ENCODE measurements at places on chromosomes 3 and 15. TPM values are rescaled to one million over a fixed set of nuclear protein-coding genes. Genes with fewer than 3 reads are reported as not detected.

- no peak for DNase-seq
Observed at GRCh38 chr3:3665961-3666640, 133.1 kb upstream of the LRRN1 start.

GRCh38 chr3:120028271-120029047 lies 65.8 kb downstream of the GSK3B start:
- no peak for DNase-seq

DNA sequence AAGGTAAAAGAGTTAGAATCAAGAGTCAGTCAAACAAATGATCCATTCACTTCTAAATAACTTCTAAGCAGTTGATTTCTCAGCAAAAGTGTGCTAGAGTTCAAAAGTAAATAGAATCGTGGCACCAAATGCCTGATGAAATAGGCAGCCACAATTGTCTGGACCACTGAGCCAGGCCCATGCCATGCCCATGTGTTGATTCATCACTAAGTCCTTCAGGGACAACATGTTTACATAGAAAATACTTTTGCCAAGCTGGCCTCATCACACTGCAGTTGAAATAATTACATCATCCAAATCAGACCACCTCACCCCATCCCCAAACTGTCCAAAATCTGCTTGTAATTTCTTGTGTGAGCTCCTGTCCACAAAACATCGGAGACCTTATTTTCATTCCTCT lies 216.3 kb downstream of the IGSF11 start:
- DNase-seq: peak; percentile 37

DNA sequence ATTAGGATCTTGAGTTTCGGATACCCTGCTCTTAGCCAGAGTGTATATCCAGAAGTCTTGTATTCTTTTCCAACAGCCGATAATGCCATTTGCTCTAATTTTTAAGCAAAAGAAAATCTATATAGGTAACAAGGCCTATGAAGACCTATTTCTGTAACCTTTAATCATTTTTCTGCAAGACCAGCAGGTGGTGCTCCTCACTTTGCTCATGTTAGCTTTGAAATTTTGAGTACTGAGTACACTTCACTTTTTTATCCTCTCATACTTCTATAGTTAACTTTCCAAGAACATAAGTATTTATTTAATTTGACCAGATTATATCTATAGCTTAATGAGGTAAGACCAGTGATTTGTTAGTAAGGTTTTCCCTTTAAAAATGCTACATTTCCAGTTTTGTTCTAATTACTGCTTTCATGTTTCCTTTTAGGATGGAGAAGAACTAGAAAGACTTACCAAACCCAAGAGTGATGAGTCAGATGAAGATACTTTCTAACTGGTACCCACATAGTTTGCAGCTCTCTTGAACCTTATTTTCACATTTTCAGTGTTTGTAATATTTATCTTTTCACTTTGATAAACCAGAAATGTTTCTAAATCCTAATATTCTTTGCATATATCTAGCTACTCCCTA lies 20.5 kb downstream of the SLC35A5 start:
- peak; percentile 49 for DNase-seq

DNA sequence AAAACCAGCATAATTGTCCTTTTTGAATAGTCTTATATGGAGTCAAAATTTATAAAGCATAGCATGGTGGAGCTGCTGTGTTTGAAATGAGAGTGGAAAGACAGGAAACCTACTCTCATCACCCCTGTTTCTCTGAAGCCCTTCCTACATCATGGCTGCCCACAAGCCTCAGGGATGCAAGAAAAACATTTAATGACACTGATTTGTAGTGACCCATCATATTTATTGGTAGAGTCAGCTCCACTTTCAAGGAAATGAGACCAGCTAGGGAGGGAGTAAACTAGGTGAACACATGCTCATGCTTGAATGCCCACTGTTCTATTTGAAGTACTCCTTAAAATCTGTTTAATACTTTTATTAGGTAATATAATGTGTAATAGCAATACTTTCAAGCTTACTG lies 494.3 kb upstream of the KCNMB2 start:
- no peak for DNase-seq

DNA sequence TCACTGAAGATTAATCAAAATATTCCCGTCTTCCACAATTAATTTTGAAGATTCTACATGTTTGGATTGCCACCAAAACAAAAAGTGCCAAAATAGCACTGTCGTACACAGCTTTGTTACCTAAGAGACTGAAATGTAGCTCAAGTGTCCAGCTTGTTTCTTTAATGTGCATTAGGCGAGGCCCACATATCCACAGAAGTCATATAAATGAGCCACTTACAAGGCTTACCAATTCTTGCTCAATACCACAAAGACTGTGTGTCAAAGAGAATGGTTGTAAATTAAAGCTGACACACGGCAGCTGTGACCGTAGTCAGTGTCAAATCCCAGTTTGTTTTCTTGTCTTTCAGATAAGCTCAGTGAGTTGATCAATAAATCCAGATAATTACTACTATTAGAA lies 639.4 kb upstream of the TBL1XR1 start:
- no peak for DNase-seq

DNA sequence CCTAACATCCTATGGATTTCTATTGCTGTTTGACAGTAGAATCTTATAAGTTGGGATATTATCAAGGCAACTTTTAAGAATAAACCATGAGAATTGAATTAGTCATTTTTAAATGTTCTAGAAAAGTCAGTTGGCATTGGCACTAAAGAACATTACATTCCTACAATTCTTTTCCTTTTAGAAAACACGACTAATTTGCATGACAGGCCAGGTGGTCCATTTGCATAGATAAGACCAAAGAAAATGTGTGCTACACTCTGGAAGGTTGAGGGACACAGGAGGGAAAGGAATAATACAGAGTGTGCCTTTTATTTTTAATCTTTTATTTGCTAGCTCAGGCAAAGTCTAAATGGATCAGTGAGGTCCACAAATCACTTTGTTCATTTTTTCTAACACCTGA lies 962.3 kb downstream of the EPHA3 start:
- DNase-seq: no peak

LMCD1 gene
- total RNA-seq: 17.0 TPM

- no peak for DNase-seq
Observed at GRCh38 chr15:73712107-73712506, 27.9 kb downstream of the CD276 start.

CYP19A1 gene
- total RNA-seq: 5.5 TPM

DNA sequence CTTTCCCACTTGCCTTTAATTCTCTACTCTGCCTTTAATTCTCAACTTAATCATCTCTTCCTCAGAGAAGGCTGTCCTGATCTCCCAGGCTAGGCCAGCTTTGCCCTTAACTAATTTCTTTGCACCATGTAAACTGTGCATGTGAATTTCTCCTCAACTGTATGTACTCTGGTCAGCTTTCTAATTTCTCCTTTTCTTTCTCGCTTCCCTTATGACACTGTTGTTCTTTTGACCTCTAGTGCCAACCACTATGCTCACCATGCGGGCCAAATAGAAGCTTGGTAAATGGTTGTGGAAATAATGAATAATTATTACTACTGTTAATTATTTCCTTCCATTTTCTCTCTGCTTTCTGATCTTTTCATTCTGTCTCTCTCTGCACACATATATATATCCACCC lies 269.0 kb upstream of the CRBN start:
- no peak for DNase-seq

- DNase-seq: peak; percentile 88
Observed at GRCh38 chr3:178699810-178700209, 163.6 kb downstream of the KCNMB2 start.

DNA sequence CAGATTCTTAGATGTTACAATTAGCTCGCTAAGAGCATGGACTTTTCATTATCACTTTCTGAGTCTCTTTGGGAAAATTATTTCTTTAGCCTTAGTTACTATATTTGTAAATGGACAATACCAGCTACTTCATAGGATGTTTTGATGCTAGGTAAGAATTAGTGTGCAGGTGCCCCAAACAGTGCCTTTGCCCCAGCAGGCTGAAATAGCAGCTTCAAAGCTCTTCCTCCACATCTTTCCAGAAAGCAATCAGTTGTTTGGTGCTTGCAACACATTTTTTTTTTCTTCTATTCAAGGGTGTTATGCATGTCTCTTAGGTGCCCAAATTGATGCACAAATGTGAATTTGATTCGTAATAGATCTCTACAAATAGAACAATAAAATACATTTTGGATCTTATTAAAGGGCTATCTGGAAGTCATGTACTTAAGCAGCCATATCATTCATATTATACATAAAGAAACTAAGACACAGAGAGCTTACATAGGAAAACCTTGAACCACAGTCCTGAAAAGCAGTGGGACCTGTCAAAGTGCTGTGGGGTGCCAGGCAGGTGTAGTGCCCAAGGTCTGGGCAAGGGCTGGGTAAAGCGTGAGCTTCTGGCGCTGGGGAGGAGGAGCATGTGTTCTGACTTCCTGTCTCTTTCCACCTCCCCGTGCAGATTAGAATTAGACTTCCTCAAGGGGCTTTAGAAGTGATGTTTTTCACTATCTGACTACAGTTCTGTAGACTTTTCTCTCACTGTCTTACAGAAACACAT lies 62.9 kb downstream of the FNDC3B start:
- DNase-seq: peak; percentile 33

FMN1 gene
- total RNA-seq: 22.1 TPM

DNA sequence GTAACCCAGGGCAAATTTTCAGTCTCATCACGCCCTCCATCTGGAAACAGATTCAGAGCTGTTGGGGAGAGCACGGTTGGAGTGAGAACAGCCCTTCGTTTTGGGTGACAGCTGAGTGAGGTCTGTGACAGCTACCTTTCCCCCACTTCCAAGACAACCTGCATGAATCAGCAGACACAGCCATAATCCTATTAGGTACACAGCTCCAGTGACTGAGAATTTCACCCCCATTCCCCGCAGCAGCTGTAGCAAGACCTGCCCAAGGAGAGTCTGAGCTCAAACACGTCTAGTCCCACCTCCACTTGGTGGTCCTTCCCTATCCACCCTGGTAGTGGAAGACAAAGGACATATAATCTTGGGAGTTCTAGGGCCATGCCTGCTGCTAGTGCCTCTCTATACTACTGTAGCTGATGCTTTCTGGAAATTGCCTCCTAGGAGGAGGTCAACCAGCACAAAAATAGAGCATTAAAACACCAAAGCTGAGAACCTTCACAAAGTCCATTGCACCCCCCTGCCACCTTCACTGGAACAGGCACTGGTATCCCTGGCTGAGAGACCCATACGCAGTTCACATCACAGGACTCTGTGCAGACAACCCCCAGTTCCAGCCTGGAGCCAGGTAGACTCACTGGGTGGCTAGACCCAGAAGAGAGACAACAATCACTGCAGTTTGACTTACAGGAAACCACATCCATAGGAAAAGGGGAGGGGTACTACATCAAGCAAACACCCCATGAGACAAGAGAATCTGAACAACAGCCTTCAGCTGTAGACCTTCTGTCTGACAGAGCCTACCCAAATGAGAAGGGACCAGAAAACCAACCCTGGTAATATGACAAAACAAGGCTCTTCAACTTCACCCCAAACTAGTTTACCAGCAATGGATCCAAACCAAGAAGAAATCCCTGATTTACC lies 448.6 kb upstream of the CBLB start:
- DNase-seq: no peak

DNA sequence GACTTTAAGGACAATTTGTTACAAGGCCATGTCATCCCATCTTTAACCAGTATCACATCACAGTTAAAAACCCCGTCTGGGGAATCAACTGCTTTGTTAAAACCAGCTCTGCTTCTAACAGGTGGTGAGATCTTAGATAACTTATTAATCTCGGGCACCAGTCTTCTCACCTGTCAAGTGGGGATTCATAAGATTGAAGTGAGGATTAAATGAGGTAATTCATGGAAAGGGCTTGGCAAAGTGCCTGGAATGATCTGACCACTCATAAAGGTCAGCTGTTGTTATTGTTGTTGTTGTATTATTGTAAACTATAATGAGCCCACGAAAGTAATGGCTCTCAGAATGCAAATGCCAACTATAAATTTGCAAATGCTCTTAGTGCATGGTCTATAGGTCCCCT lies 30.1 kb upstream of the SLC24A5 start:
- no peak for DNase-seq

DNA sequence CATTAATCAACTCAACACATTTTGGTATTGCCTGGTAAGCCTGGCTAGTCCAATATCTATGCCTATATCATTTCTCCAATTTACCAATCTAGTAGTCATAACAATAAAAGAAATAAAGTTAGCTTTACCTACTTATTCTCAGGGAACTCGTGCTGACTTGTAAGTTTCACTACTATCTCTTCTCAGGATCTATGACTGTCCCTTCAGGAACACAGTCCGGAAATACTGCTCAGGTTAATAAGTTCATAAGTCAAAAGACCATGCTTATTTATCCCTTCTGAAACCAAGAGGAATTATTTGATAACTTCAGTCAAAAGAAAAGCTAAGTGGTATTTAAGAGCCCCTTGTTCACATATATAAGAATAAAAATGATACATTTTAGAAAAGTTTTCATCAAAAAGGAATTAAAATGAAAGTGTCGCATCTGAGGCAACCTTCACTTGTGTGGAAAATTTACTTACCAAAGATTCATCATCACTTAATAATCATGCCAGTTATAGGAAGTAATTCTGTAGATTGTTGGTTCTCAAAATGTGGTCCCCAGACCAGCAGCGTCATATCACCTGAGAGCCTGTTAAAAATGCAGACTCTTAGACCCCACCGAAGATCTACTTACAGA lies 15.5 kb upstream of the THRB start:
- no peak for DNase-seq

- no peak for DNase-seq
Observed at GRCh38 chr3:192866804-192867203, 50.9 kb downstream of the MB21D2 start.

Data from thyroid gland (tissue), 4 donors.